ENCODE measurements at places on chromosomes 4 and X.

- no peak for DNase-seq
These were observed 46.0 kb downstream of the HADH start for GRCh38 chr4:108035691-108036090.

DNA sequence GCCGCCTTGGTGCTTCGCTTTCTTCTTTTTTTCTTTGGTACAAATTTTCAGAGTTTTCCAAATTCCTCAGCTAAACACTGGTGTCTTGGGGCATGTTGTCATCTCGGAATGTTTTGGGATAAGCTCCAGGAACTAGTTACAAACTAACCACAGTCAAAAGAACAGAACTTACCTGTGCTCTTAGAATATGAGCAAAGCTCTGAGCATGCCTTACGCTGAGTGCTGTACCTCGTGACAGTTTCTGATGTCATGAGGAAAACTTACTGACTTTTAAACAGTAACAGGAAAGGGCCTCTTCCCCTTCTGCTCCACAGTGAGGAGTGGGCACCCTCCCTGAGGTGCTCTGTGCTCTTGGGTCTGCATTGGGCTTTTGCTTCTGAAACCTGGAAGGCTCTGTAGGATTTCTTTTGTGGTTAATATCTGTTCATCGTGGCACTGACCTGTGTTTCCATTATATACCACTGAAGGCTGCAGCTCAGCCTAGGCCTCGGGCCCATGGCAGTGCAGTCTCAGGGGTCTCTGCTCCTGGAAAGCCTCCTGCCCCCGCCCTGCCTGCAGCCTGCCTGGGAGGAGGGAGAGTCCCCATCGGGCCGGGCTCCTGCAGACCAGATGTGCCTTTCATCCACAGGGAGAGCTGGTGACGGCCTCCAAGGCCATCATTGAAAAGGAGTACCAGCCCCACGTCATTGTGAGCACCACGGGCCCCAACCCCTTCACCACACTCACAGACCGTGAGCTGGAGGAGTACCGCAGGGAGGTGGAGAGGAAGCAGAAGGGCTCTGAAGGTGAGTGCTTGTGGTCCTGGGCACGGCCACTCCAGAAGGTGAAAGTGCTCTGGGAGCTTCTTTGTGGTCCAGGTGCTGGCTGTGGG, 48.7 kb downstream of the NOP14 start:
- no peak for DNase-seq

DNA sequence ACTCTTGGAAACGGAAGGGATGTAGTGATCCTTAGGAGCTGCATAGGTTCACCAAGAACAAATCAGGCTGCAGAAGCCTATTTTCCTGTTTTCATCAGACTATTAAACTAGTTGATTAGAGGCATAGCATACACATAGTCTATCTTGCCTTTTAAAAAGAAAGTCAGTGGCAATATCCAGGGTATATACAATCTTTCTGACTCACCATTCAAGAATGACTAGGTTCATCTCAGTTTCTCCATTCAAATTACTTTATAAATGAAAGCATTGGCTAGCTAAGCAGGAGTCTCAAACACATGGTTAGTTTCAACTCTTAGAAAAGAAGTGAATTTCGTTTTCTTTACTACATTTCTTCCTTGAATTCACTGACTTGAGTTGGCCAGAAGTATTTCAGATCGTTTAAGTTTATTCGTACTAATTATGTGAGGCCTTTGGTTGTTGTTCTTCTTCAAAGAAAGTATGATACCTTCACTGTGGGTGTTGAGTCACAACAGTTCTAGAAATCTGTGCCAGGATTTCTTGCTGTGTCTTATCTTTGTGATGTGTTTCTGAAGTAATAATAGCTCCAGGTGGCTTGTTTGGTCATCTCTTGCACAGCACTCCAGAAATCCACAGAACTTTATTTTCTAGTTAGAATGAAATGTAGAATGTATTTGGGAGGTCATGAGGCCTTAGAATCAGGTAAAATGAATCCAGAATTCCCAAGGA, 88.2 kb downstream of the AWAT2 start:
- DNase-seq, result no peak

DNA sequence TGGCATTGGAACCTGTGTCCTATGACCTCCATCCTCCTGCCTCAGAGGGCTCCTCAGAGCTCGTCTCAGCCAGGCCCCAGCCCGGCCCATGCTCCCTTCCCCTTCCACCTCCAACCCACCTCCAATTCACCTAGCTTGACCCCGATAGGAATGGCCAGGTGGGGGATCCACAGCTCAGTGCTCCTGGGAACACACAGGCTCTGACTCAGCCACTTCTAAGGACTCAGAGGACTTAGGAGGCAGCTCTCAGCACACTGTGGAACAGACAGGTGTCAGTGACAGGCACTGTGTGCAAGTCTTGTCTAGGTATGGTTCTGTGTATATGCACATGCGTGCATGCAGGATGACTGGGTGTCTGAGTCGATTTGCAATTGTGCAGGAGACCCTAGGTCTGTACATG, 44.8 kb downstream of the PJA1 start:
- no peak for DNase-seq

DNA sequence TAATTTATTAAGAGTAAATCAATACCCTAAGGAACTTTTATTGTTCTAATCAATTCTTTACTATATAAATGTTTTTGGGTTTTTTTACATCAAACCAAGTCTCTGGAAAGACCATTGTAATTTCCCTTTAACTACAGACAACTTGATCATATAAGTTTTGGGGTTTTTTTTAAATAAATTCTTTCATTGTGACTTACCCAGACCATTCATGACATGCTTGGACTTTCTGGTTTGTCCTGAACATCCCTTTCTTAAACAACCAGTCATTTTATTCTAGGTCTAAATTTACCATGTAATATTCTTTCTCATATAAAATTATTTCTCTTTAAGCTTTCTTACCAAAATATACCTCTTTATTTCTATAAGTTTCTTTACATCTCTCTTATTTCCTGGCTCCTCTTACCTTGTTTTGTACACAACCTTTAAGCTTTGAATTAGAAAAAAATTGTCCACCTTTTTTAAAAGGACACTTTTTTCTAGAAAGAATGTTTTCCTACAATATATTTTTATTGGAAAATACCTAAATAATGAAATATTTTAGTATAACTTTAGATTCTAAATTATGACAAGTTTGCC, 8.4 kb downstream of the CNGA1 start:
- DNase-seq, result no peak

DNA sequence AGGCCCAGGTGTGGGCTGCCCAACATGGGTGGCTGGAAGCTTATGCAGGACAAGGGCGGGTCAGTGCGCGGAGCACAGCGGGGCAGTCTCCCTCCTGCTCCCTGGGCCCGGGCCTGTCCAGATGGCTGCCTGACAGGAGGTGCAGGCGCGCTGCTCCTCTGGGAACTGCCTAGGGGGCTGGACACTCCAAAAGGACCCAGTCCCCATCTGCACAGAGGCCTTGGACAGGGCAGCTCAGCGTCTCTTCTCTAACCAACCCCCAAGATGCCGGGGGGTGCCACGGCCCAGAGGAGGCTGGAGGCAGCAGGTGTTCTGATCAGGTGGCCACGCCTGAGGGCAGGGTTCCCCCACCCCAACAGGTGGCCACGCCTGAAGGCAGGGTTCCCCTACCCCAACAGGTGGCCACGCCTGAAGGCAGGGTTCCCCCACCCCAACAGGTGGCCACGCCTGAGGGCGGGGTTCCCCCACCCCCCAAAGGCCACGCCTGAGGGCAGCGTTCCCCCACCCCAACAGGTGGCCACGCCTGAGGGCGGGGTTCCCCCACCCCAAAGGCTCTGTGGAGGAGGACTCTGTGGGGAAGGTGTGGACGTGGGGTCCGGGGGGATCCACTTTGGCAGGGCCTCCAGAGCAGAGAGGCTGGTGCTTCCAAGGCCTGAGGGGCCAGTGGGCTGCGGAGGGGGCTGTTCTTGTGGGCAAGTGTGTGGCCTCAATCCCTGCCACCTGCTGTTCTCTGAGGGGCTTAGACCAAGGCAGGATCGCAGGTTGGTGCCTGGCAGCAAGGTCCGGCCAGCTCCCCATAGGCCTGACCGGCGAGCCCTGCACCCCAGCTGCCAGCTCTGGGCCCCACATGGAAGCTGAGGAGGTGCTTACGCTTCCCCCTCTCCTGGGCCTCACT, 36.1 kb downstream of the CPLX1 start:
- DNase-seq, result no peak

DNA sequence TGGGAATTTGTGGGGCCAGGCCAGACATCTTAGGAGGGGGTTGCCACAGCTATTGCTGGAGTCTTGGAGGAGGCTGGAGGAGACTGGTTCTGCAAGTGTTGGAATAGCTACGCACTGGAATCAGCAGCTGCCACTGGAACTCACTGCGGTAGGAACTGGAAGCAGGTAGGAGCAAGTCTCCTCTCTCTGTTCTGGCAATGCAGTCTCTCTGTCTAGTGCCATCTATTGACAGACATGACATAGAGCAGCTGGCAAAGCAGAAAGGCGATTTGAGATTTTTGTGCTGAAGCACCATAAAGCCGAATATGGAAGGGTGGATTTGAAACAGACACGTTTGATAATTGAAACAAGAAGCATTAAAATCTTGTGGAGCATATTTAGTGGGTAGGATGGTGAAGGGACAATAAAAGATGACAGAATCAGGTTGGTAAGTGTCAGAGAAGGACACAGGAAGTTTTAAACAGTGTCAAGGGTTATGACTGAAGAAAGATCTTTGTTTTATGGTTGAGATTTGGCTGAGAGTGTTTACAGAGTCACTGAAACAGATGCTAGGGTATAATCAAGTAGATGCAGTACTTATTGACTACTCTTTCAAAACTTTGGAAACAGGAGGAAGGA, 23.5 kb upstream of the SYNPO2 start:
- no peak for DNase-seq

GRCh38 chrX:71949363-71949762, 38.7 kb downstream of the NHSL2 start:
- no peak for DNase-seq

DNA sequence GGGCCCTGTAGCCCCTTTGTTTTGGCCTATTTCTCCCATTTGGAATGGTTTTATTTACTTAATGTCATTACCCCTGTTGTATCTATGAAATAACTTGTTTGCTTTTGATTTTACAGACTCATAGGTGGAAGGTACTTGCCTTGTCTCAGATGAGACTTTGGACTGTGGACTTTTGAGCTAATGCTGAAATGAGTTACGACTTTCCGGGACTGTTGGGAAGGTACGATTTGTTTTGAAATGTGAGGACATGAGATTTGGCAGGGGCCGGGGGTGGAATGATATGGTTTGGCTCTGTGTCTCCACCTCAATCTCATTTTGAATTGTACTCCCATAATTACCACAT, 39.4 kb downstream of the NLRP2B start:
- DNase-seq, result no peak

DNA sequence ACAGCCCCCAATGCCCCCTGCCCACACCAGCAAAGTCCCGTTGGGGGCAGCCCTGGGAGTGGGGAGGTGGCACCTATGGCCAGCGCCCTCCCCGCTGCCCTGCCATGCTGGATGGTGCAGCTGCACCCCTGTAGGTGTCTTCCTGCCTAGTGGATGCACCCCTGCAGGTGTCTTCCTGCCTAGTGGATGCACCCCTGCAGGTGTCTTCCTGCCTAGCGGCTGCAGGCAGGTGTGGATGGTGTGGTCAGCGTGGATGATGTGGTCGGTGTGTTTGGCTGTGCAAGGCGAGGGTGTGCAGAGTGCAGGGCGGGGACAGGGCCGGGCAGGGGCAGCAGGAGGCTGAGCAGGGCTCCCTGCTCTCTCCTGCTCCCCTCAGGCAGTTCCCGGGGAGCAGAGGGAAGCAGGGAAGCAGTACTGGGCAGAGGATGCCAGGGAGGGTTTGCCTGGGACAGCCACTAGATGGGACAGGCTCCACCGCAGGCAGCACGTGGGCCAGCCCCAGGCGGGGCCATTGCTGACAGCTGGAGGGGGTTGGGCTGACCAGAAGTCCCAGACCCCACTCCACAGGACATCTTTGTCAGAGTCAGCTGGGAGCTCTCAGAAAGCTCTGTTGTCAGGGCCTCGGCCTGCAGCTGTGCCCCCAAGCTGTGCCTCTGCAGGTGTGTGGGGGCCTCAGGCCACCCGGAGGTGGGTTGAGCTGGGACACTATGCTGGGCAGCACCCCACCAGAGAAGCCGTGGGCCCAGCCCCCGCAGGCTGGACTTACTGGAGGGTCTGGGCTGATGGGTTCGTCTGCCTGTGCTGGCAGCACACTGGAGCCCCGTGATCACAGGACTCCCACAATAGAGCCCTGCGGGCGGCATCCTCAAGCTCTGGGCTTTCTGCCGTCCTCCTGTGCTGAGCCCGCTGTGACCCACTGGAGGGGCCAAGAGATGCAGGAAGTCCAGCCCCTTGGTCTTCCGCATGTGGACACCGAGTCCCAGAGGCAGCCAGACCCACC, 23.7 kb downstream of the DOK7 start:
- no peak for DNase-seq

DNA sequence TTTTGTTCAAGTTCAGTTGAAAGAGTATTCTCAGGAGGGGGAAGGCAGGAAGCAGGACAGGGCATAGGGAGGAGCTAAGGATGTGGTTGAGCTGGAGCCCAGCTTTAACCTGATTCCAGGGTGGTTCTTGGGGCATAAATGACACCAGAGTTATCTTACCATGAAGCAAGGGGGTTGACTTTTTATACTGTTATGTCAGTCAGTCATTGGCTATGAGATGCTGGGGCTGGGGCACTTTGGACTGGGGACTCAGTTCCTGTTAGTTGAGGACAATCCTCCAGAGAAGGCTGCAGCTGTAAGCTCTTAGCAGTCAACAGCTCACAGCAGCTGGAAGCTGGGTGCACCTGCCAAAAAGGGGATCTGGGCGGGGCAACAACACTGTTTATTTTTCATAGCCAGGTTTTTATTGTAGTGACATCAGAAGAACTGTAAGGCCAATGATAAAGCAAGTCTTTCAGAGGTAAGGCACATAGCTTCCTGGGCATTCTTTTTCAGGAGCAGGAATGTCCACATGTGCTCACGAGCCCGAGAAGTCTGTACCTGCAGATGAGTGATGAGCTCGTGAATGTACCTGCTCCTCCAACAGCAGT, 78.5 kb downstream of the MID1IP1 start:
- DNase-seq, result no peak

GRCh38 chrX:77167993-77168392, 279.2 kb upstream of the FGF16 start:
- DNase-seq, result no peak
